ENCODE measurements at places on chromosomes 7 and 10.

GRCh38 chr10:60967260-60967659 lies 23.3 kb upstream of the RHOBTB1 start:
- DNase-seq, result no peak

- no peak for DNase-seq
These were observed 402.9 kb downstream of the MAGI2 start for GRCh38 chr7:79050603-79051002.

DNA sequence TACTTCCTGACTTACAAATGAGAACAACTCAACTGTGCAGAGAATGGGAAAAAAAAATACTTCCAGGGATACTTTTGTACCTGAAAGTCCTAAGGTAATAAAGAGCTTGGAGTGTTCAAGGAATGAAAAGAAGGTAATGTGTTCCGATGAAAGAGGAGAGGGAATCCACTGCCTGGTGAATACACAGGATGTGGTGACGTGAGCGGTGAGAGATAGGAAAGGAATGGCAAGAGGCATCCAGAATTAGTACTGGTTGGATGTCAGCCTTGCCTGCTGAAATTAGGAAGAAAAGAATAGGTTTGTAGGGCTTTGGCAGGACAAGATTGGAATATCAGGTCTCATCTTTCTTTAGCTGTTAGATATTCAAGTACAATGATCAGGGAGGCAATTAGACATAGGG lies 347.7 kb downstream of the POM121L12 start:
- no peak for DNase-seq

GRCh38 chr10:12875100-12875499 lies 126.4 kb downstream of the CCDC3 start:
- no peak for DNase-seq

GRCh38 chr10:108601851-108602250 lies 1321.5 kb downstream of the XPNPEP1 start:
- no peak for DNase-seq

DNA sequence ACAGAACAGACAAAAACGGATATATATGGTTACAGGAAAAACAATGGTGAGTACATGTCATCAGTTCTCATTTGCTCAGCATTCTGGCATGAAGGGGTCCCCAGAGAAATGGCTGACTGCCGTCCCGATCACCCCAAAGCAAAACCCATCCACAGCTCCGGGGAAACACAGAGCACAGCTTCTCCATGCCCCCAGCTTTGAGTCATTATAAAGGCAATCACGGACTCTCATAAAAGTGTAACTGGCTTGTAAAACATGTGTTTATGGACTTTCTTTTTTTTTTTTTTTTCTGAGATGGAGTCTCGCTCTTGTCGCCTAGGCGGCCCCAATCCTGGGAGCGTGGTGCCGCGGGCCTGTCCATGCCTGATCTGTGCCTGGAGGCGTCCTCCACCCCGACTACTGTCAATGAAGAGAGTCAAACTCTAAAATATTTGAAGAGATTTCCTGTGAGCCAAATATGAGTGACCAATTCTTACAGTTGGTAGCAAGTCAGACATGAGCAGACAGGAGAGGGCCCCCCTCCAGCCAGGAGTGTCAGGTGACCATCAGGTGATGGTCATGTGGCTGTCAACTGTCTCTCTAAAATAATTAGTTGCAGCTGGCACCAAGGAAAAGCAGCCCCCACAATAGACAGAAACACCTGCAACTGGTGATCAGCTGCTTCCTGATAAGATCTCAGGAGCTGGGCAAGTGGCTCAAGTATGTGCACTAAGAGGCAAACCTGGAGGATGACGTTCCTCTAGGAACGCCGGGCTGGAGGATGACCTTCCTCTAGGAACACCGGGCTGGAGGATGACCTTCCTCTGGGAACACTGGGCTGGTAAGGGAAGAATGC lies 21.7 kb upstream of the NOM1 start:
- no peak for DNase-seq

DNA sequence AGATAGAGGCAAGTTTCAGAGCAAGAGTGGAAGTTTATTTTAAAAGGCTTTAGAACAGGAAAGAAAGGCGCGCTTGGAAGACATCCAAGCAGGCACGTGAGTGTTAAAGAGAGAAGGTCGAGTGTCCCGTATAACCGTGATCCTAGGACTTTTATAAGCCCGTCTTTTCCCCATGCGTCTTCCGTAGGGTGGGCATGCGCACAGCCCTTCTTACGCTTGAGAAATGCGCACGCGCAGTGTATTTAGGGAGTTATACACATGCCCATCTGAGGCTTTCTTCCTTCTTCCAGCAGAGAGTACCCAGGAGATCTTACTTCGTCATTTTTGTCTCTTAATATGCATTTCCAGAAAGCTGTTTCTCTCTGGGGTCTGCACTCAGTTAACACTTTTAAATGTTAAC lies 52.4 kb downstream of the CALD1 start:
- no peak for DNase-seq

GRCh38 chr10:1679821-1680650 lies 57.3 kb downstream of the ADARB2 start:
- DNase-seq, result no peak

GRCh38 chr7:12765431-12766100 lies 78.1 kb downstream of the ARL4A start:
- no peak for DNase-seq

Measured in stimulated activated CD4-positive, alpha-beta T cell treated with anti-CD3 and anti-CD28 coated beads, Interleukin-15, amount 100 ng/mL, for 1 hour (primary cell).